Mesenteric fat pad (tissue), 1 donor: ENCODE measurements at places on chromosomes 6 and 20. TPM values are rescaled to one million over a fixed set of nuclear protein-coding genes. Genes with fewer than 3 reads are reported as not detected.

Gene RSPO3
- 30.4 TPM for total RNA-seq

DNA sequence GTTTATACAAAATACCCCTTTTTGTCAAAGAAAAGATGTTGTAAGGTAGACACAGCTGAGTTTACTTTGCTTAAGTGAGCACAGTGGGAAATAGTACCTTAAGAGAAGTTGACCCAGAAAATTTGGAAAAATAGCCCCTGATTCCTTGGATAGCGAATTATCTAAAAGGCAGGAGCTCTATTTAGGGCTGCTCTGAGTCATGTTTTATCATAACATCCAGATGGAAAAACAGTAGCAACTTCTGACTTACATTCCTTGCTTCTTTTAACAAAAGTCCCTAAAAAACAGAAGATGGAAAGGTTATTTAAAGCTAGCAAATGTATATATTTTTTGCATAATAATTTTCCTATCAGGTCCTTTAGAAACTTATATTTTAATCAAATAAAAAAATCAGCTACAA lies 59.0 kb downstream of the THEMIS start:
- DNase-seq, result no peak

Gene EBF4
- total RNA-seq, result 6.0 TPM

Gene MLN
- total RNA-seq, result not detected

DNA sequence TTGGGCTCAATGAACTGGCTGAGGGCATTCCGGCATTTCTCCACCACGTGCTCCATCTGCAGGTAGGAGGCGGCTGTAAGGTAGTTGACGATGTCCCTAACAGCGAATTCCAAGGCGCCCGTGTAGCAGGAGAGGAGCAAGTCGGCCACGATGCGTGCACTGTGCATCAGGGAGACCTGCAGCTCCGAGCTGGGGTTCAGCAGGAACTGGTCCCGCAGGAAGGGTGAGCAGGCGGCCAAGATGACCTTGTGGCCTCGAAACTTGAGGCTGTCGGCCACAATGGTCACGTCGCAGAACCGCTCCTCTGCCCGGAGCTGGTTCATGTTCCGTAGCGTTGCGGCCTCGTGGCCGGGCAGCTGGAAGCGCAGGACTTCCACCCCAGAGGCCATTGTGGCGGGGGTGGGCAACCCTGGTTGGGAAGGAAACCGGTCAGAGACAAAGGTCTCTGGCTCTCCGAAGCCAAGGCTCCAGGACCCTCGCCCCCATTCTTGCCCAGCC lies 920 bp downstream of the ZBTB12 start:
- no peak for DNase-seq

- peak; percentile 84 for DNase-seq
Observed at GRCh38 chr20:31868853-31869672, 1.3 kb downstream of the DUSP15 start.

DNA sequence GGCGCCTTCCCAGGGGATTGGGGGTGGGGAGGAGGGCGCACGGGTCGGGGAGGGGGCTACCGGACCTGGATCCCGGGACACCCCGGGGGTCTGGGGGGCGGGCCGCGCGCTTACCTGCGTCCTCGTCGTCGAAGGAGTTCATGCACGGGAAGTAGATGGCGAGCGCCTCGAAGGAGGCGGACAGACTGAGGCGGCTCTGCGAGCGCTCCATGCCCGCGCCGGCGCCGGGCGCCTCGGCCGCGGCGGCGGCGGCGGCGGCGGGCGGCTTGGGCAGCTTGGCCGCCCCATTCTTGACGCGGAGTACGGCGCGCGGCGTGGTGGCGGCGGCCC lies 320 bp downstream of the RIMS4 start:
- peak; percentile 72 for DNase-seq

DNA sequence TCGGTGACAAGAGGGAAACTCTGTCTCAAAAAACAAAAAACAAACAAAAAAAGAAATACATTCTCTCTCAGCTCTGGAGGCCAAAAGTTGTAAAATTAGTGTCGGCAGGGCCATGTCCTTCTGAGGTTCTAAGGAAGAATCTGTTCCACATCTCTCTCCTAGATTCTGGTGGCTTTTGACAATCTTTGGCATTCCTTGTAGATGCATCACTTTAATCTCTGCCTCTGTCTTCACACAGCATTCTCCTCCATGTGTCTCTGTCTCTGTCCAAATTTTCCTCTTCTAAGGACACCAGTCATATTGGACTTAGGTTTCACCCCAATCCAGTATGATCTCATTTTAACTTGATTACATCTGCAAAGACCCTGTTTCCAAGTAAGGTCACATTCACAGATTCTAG lies 9.1 kb downstream of the PPP2R5D start:
- no peak for DNase-seq

GRCh38 chr6:129936329-129937165 lies 75.4 kb upstream of the TMEM244 start:
- no peak for DNase-seq

DNA sequence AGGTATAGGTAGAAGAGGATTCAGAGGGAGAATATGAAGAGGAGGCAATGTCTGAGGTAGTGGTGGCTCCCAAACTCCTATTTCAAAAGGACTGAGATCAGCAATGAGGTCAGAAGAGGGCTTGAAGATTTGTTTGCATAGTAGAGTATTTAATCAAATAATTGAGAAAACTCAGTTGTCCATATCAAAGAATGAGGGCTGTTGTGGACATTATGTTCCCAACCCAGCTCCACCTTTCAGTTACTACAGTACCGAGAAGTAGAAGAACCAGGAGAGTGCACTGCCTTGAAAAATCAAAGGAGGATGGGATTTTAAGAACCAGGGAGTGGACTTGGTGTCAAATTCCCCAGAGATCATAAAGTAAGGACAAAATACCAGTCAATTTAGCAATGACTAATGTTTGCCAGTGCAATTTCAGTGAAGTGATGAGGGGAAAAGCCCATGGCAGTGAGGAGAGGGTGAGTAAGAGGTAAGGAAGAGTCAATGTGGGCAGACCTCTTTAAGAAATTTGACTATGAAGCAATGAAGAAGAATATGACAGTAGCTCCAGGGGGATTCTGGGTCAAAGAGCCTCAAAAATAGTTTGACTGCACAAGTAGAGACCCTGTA lies 382.4 kb downstream of the PKHD1 start:
- no peak for DNase-seq

GRCh38 chr6:84344005-84344404 lies 116.6 kb upstream of the CEP162 start:
- no peak for DNase-seq

DNA sequence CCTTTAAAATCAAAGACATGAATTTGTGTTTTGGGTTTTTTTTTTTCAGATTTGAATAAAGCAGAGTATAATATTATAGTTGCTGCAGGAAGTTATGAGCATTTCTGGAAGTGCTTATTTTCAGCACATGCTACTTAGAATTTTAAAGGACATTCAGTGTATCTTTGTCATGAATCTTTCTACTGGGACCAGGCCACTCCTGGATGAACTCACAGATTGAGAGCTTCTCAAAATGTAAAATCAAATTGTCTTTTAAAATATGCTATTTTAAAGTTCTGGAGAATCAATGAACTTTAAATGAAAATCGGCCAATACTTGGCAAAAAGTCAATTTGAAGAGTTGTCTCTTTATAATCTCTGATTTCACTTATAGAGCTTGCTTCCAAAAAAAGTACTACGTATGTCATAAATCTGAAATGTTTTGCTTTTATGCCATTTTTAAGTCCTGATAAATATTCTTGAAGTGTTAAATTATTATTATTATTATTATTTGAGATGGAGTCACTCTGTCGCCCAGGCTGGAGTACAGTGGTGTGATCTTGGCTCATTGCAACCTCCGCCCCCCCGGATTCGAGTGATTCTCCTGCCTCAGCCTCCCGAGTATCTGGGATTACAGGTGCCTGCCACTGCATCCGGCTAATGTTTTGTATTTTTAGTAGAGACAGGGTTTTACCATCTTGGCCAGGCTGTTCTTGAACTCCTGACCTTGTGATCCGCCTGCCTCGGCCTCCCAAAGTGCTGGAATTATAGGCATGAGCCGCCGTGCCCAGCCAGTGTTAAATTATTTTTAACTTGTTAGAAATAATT lies 175.7 kb upstream of the AKAP12 start:
- peak; percentile 26 for DNase-seq

Gene C20orf202
- total RNA-seq, result 0.32 TPM

Gene LY6G6D
- not detected for total RNA-seq

DNA sequence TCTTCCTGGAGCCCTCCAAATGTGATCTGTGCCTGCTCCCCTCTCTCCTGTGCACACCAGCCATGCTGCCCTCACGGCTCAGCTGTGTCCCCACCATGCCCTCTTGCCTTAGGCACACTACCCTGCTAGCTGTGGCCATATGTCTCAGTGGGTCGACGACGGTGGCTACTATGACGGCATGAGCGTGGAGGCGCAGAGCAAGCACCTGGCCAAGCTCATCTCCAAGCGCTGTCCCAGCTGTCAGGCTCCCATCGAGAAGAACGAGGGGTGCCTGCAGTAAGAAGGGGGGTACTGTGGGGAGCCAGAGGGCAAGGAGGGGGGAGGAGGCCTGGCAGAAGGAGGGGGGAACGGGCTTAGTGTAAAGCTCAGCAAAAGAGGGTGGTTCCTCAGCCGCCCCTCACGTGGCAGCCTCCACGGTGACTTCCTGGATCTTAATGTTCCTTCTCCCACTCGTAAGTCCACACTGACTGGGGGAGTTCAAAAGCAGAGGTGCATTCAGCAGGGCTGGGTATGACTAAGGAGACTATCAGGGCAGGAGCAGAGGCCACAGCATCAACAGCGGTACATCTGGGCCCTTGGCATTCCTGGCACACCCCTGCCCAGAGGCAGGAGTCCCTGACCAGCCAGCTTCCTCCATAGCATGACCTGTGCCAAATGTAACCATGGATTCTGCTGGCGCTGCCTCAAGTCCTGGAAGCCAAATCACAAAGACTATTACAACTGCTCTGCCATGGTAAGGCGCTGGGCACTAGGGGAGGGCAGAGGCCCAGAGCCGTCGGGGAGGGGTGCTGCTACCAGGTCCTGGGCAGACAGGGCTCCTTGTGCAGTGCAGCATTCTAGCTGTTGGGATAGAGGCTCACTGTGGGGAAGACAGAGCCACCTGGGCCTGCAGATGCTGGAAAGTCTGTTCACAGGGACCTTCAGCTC lies 8.0 kb downstream of the DNPH1 start:
- DNase-seq, result no peak

GRCh38 chr6:8268606-8269005 lies 166.3 kb upstream of the EEF1E1 start:
- no peak for DNase-seq

- DNase-seq, result no peak
Observed at GRCh38 chr20:326645-327185, 1.4 kb downstream of the SOX12 start.

Gene HCRTR2
- total RNA-seq, result not detected

Gene PNLDC1
- not detected for total RNA-seq

Gene KCNQ2
- total RNA-seq, result not detected

DNA sequence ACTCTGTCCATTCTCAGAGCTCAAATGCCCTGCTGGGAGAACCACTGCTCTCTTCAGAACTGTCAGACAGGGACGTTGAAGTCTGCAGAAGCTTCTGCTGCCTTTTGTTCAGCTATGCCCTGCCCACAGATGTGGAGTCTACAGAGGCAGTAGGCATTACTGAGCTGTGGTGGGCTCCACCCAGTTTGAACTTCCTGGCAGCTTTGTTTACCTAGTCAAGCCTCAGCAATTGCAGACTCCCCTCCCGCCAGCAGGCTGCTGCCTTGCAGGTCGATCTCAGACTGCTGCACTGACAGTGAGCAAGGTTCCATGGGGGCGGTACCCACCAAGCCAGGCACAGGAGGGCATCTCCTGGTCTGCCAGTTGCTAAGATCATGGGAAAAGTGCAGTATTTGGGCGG lies 21.8 kb upstream of the UFL1 start:
- DNase-seq, result no peak

Gene OPRM1
- not detected for total RNA-seq

GRCh38 chr6:121090492-121090891 lies 243.8 kb downstream of the TBC1D32 start:
- DNase-seq, result no peak

Gene WFDC5
- not detected for total RNA-seq

GRCh38 chr20:38873050-38873581 lies 53.1 kb upstream of the FAM83D start:
- DNase-seq, result peak; percentile 59

GRCh38 chr6:157316871-157317814 lies 6.2 kb downstream of the TMEM242 start:
- DNase-seq, result no peak

Gene KIFC1
- 0.19 TPM for total RNA-seq

DNA sequence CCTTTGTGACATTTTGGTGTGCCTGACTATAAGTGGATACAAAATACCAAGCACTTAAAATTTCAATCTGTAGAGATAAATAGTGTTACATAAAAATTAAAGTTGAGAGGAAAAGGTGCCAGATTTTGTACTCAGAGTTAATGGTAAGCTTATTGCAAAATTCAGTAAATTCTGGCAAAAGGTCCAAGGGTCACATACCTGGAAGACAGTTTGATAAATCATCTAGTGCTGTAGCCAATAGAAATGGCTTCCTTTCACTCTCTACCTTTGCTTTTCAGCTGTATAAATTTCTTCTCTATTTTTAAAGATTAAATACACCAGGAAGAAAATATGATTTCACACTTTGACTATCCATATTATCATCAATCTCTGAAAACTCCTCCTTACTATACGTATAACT lies 690.2 kb upstream of the NRSN1 start:
- DNase-seq, result no peak

DNA sequence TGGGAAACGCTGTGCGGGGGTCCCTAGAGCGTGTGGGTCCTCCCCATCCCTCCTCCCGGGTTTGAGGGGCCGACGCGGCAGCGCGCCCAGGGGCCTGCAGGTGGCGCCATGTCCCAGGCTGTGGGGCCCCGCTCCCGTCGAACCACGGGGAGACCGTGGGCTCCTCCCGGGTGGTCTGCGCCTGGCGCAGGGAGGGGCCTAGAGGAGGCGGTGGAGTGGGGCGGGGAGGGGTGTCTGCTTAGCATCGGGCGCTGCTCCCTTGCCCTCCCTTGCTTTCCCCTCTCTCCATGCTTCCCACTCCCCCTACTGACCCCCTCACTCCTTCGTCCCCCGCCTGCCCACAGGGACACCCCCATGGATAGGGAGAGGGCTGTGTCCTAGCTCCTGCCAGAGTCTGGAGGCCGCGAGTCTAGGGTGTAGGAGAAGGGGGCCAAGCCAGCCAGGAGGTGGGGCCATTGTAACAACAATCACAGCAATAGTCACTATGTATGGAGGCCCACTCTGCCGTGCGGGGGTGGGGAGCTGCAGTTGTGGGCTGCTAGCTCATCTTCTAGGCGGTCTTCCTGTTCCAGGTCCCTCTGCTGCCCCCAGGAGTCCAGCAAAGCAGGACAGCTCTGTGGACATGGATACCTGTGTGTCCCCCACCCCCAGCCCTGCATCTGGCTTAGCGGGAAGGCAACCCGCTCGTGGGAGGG lies 51.7 kb downstream of the CHMP4B start:
- no peak for DNase-seq

- no peak for DNase-seq
Observed at GRCh38 chr6:167005350-167006159, 6.4 kb downstream of the CEP43 start.

GRCh38 chr20:41169791-41170351 lies 32.5 kb downstream of the PLCG1 start:
- peak; percentile 26 for DNase-seq

Gene HBS1L
- total RNA-seq, result 66.4 TPM

DNA sequence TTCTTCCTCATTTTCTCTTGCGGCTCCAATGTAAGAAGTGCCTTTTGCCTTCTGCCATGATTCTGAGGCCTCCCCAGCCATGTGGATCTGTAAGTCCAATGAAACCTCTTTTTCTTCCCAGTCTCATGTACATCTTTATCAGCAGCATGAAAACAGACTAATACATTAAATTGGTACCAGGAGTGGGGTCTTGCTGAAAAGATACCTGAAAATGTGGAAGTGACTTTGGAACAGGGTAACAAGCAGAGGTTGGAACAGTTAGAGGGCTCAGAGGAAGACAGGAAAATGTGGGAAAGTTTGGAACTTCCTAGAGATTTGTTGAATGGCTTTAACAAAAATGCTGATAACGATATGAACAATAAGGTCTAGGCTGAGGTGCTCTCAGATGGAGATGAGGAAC lies 316.7 kb upstream of the HS3ST5 start:
- no peak for DNase-seq
